Type B pancreatic cell (in vitro differentiated cells): ENCODE measurements at places on chromosomes 6 and 20.

DNA sequence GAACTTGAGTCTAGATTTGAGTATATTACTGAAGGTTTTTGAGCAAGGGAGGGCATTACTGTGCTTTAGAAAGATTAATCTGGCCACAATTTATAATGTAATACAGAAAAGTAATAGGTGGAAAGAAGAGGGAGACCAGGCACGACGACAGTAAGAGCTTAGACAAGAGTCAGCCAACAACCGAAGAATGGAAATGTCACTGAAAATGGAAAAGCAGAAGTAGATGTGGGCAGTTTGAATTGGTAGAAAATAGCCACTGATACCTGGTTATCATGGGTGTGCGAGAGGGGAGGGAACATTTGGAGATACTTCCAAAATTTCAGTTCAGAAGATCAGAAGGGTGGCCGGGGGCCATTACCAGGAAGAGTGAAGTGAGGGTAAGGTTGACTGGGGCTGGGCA is 339.1 kb downstream of the UTRN start:
- no peak for DNase-seq

- DNase-seq = no peak
These were observed 90.6 kb upstream of the CD83 start for GRCh38 chr6:14026831-14027539.

DNA sequence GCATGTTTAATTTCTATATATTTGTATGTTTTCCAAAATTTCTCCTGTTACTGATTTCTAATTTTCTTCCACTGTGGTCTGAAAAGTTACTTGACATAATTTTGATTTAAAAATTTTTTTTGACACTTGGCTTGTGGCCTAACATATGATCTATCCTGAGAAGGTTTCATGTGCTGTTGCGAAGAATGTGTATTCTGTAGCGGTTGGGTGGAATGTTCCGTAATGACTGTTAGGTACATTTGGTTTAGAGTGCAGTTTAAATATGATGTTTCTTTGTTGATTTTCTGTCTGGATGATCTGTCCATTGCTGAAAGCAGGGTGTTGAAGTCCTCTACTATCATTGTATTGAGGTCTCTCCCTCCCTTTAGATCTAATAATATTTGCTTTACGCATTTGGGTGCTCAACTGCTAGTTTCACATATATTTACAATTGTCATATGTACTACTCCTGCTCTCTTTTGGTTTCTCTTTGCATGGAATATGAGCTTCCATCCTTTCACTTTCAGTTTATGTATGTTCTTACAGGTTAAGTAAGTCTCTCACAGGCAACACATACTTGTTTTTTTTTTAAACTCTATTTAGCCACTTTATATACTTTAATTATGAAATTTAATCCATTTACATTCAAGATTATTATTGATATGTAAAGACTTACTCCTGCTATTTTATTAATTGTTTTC is 19.5 kb upstream of the EDN1 start:
- DNase-seq = no peak

DNA sequence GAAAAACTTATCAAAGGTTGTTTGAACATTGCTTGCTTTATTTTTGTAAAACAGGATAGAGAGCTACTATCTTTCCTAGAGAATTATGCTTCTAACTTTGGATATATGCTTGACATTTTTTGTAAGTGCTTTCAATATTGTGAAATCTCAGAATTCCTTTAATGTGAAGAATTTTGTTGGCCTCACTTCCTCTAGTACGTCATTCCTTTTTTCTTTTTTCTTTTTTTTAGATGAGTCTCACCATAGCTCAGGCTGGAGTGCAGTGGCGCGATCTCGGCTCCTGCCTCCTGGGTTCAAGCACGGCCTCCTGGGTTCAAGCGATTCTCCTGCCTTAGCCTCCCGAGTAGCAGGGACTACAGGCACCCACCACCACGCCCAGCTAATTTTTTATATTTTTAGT is 668.1 kb downstream of the RFPL4B start:
- DNase-seq = no peak

GRCh38 chr6:33418690-33419291 is 884 bp upstream of the CUTA start:
- DNase-seq = no peak

DNA sequence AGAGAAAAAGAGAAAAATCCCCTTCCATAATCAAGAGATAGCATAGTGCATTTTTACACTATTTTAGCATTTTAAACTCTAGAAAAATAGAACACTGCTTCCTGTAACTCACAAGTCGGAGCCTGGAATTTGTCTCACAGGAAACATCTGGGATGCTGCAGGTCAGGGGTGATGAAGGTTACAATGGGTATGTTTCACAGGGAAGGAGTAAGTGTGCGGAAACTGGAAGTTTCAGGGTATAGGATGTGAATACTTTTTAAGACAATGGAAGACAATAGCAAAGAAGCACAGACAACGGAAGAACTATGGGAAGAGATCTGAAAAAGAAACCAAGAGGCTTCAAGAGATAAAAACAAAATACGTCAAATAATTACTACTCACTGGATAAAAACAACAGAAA is 361.0 kb upstream of the MARCKS start:
- DNase-seq = no peak

- DNase-seq = no peak
These were observed 471.5 kb downstream of the EPM2A start for GRCh38 chr6:145263778-145264211.

DNA sequence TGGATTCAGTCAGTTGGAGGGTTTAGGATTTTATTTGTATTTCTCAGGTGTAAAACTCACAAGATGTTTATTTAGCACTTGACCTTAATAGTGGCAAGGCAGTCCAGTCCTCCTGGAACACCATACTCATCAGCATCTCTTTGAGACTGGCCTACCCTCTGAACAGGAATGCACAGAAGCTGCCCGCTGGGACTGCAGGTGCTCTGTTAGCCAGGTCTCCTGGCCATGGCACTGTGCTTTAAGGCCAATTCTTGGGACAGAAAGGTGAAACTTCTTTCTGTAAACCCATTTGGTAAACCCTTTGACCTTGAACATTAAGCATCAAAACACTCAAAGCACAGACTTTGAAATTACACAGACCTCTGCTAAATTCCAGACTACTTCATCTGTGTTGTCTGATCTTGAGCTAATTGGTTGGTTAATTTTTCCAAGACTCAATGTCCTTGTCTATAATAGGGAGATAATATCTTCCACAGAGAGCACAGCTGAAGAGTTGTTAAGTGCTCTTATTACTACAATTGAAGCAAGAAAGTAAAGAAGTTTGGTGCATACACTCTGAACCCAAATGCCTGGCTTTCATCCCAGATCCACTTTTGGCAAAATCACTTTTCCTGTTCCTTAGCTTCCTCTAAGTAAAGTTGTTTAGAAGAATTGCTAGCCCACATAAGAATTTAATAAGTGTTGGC is 54.9 kb upstream of the NT5E start:
- DNase-seq = no peak

DNA sequence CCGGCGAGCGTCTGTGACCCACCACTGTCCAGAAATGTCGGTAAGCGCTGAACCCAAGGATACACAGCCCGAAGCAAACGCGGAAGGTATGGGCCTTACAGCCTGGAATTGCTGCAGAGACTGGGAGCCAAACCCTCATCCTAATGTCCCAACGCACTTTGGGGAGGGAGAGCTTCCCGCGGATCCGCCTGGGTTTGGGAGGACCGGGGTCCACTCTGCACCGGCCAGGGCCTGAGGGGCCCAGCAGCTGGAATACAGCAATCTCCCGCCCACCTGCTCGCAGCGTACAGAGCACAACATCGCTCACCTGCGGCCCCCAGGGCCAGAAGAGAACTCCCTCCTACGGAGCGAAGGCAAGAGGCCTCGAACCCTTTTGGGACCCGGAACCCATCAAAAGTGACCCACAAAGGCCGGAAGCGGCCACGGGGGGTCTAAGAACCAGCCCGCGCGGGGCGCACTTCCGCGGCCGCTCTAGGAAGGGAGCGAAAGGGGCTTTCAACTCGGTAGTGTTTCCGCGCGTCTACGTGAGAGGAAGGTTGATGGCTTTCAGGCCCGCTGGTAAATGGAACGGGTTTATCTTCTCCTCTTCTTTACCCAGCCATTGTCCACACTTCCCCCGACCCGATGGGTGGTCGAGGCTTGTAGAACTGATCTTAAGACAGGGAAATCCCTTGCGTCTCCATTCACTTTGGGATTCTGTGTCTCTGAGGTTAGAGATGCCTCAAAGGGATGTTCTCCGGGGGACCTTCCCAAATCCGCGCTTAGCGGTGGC is at the start of gene ZSCAN12:
ZSCAN12 (minus strand) TSS at position 398 of the 772 bp plus-strand sequence. CDS start 1,342 bp downstream, outside the sequence.
- peak; percentile 84 for DNase-seq
